ENCODE measurements at places on chromosomes 4 and X.
A peak's percentile ranks its signal among the peaks of the same experiment; 100 is the strongest.

GRCh38 chrX:155544881-155545280 is 67.9 kb downstream of the TMLHE start:
- no peak for DNase-seq

DNA sequence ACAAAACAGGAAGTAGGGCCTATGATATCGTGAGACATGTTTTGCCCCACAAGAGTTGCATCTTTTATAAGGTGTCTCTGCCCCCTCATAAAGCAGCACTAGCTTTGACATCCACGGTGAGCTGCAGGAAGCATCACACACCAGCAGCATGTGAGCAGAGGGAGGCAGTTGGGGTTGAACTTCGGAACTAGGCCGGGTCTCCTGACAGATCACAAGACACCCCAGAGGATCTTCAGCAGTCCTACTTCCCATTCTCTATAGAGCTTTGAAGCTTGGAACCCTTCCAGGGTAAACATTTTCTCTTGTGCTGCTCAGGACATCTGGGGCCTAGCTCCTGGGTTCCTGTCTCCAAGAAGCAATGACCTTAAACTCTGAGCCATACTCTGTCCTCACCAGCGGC is 27.5 kb downstream of the YY2 start:
- no peak for DNase-seq

DNA sequence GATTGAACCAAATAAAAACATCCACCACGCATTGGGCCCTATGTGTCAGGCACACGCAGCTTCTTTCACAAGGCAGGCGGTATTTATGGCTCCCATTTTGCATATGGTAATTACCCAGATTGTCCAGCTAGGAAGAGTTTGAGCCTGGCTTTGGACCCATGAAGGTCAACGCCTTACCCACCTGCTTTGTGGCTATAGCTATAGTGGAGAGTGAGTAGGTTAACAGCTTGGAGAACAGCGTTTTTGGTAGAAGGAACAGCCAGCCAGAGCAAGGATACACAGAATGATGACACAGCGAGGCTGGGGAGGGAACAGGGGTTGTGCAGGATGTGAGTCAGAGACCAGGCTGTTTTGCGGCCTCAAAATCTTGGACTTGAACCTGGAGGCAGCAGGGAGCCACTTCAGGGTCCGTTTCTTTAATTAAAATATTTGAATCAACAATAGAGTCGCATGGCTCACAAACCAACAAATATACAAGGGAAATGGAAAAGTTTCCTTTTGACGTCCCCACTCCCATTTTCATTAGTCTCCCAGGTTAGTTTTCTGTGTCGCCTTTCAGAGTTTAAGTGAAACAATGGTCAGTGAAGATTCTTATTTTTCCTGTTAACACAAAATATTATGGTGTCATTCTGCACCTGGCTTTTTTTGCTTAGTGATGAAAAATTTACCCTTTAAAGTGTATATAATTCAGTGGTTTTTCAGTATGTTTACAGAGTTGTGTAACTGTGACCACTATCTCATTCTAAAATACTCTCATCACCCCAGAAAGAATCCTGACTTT is 118.2 kb upstream of the STX18 start:
- no peak for DNase-seq

DNA sequence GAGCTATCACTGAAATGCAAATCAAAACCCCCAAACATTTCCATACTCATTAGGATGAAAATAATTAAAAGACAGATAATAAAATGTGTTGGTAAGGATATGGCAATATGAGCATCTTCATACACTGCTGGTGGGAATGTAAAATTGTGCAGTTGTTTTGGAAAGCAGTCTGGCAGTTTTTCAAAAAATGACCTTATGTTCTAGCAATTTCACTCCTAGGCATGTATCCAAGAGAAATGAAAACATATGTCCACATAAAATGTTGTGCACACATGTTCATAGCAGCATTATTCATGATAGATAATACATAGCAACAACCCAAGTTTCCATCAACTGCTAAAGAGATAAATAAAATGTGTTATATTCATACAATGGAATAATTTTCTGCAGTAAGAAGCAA is 14.8 kb upstream of the GPRASP2 start:
- no peak for DNase-seq

- no peak for DNase-seq
Observed at GRCh38 chr4:30056016-30056766, 664.0 kb upstream of the PCDH7 start.

GRCh38 chr4:31204874-31205273 is 484.7 kb downstream of the PCDH7 start:
- DNase-seq = no peak

GRCh38 chrX:126551725-126552312 is 795 bp downstream of the DCAF12L1 start:
- DNase-seq = no peak

DNA sequence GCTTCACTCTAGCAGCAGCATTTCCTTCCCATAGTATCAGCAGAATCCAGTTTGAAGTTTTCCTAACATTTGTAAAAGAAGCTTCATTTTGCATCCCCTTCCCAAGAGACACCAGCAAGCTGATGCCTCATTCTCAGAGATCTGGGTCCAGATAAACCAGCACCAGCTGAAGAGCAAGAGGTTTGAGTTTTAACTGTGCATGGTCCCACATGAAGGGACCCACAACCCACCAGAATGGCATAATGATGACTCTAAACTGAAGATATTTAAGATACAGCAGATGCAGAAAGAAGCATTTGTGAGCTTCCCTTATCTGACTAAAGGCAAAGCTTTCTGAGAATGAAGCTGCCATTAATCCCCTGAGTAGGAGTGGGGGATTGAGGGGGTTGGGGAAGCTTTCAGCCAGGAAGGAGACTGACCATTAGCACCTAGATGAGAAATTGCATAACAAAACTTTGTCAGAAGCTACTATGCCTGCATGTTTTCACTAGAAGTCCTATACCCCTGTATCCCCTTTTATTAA is 18.6 kb downstream of the NUDT6 start:
- DNase-seq = no peak

DNA sequence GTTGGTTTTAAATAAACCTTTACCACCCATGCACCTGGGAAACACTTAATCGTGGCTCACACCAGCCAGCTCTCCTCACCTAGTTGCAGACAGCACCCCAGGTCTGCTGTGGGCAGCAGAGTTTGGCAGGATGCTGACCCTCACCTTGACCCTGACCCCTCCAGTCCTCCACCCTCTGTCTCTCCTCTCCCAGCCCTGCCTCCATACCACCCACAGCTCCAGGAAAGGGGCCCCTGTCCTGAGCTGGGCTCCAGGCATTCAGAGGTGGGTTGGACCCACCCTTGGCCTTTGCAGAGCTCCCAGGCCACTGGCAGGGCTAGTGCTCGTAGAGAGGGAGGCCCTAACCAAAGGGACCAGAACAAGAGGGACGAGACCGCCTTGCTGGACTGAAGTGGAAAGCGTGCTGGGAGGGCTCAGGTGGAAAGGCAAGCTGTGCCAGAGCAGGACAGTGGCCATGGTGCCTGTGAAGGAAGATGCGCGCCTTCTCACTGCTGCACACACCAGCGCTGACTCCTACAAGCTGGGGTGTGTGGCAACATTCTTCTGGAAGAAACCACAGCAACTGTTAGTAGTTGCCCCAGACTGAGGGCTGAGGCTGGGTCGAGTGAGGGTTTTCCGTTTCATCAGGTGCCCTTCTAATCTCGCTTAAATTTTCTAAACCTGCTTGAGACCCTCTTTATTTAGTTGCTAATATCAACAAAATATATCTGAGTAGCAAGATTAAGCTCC is 10.7 kb upstream of the S100P start:
- no peak for DNase-seq

DNA sequence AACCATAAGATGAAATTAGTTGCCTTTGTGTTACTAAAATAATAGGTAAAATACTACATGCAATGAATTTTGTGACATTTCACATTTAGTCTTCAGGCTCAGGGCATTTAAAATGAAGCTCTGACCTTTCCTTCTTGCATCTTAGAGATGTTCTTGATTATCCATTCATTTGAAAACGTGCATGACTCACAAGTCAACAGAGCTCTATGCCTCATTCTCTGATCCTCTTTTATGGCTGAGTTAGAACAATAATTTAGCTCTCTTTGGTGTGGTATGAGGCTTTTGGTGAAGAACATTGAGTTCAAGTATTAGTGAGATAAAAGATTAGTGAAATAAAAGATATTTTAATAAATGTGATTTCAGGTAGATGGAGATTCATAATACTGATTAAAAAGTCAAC is 66.5 kb downstream of the TIGD2 start:
- no peak for DNase-seq

GRCh38 chrX:153888344-153888743 is 2.4 kb upstream of the L1CAM start:
- DNase-seq = no peak

DNA sequence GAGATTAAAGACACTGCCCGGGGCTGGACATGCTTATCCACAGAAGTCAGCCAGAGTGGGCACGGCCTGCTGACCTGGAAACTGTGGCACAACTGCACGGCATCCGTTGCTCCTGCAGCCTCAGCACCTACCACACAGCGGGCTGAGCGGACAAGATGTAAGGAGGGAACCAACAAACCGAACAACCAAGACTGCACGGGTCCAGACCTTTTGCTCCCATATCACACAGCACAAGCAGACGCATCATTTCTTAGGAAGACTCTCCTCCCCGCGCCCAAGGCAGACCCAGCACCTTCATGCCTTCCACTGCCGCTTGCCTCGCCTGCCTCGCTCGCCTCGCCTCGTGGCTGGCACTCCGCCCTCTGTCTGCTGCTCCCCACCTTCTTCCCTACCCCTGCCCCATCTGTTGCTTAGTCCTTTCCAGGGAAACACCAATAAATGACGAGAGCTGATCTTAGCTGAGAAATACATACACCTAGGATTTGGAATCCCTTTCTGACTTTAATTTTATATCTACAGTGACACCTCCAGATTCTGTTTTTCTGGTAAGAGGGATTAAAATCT is 79.0 kb downstream of the AFAP1 start:
- DNase-seq = no peak

DNA sequence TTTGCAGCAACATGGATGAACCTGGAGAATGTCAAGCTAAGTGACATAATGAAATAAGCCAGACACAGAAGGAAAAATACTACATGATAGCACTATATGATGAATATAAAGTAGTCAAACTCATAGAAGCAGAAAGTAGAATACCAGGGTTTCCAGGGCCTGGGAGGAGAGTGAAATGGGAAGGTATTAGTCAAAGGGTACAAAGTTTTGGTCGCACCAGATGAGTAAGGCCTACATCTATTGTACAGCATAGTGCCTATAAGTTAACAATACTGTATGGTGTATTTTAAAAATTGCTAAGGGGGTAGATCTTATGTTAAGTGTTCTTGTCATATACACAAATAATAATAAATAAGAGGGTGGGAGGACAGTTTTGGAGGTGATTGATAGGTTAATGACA is 41.5 kb downstream of the ENOX2 start:
- no peak for DNase-seq

- no peak for DNase-seq
Observed at GRCh38 chr4:13218326-13218958, 265.7 kb downstream of the RAB28 start.

GRCh38 chrX:122591546-122591945 is 592.5 kb upstream of the GRIA3 start:
- no peak for DNase-seq

GRCh38 chr4:78057600-78058550 is 752 bp downstream of the FRAS1 start:
- DNase-seq = peak; percentile 18

- no peak for DNase-seq
Observed at GRCh38 chr4:167117273-167117672, 117.0 kb downstream of the SPOCK3 start.

- no peak for DNase-seq
Observed at GRCh38 chrX:34873500-34874225, 68.9 kb upstream of the FAM47B start.

GRCh38 chr4:89298788-89299152 is 8.8 kb downstream of the GPRIN3 start:
- DNase-seq = no peak

GRCh38 chrX:16978193-16978984 is 31.9 kb downstream of the REPS2 start:
- no peak for DNase-seq

DNA sequence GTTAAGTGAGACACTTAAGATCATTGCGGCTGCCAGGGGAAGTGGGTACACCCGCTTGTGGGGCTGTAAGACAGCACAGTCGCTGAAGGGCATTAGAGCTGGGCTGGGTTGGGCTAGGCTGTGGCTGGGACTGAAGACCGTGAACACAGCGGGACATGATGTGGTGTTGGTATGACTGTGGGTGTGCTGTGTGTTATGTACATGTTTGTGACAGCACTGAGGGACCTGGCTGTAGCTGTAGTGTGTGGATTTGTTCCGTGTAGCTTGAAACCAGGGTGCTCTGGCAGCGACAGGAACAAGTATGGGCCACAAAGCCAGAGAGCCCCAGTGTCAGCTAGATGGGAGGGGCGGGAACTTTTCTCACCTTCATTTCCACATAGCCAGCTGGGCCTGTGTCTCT is 82.1 kb downstream of the NHSL2 start:
- no peak for DNase-seq

- no peak for DNase-seq
Observed at GRCh38 chrX:127112726-127113125, 293.2 kb downstream of the PRR32 start.

GRCh38 chrX:71543316-71543715 is 10.4 kb downstream of the OGT start:
- no peak for DNase-seq

- DNase-seq = no peak
Observed at GRCh38 chr4:38710053-38710452, 46.1 kb downstream of the KLF3 start.

DNA sequence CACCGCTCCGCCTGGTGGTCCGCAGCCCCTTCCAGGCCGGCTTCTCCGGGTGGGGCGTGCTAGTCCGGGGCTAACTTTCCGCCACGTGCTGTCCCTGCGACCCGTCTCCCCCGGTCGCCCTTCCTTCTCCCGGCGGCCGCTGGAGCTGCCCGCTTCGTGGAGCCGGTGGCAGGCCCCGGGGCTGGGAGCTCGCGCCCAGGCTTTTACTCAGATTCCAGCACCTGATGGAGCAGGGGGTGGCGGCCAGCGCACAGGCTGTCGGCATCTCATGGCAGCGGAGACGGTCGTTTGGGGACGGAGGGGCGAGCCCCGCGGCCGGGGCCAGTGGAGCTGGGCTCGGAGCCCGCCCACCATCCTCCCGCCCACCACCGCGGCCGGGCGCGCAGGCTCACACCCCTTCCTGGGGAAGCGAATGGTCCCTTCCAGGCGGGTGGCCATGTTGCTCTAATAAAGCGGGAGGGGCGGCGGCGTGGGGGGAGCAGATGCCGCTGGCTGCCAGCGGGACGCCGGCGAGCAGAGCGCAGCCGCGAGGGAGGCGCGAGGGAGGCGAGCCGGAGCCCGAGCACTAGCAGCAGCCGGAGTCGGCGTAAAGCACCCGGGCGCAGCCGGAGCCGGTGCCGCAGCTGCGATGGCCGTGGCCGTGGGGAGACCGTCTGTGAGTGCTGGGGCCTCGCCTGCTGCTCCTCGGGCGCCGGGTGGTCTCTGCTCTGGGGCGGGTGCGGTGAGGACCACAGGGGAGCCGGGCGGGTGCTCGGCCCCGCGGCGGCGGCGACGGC is at the start of gene SEPTIN11:
Gene SEPTIN11, plus strand, starts transcription at position 477 of the 776 bp plus-strand sequence. Its CDS starts 152 bp downstream, at position 629.
- DNase-seq = peak; percentile 84

DNA sequence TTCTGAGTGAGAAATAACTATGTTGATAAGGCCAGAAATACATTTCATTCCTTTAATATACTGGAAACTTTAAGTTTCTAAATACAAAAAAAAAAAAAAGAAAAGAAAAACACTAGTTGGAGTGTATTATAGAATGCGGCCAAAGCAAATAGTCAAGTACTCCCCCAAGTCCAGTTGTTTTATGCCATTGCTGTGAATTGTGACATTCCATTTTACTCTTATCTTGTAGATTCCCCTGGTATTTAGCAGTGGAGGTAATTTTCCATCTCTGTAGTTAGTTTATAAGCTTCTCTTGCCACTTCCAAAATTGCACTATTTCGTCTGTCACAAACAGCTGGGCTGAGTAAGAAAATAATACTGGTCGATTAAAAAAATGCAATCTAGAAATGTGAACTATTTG is 426.0 kb downstream of the PCDH18 start:
- DNase-seq = no peak

All from GM12892 (cell line).